Activated naive CD4-positive, alpha-beta T cell treated with anti-CD3 and anti-CD28 coated beads, Interleukin-2, amount 50 U/mL, for 72 hours (primary cell): ENCODE measurements at places on chromosomes 4 and X. TPM values are rescaled to one million over a fixed set of nuclear protein-coding genes. Genes with fewer than 3 reads are reported as not detected.

GRCh38 chr4:122700178-122700725 is 32.3 kb upstream of the BBS12 start:
- DNase-seq = no peak

DNA sequence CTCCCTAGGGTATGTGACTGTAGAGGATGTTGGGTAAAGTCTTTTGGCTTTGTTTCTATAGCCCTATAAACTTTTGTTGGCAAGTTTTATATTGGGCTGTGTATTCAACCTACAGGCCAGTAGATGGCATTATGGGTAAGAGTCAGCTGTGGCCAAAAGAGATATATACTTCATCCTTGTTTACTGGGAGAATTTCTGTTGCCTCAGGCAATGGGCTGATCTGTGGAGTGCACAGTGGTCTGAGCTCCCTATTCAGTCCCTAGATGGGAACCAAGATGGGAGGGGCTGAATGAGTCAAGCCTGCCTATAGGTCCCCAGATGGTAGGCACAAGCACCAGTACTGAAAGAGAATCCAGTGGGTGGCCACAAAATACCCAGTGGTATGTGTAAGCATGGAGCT is 580.6 kb downstream of the EPHA5 start:
- no peak for DNase-seq

Gene ZNF718
- 8.9 TPM for total RNA-seq

DNA sequence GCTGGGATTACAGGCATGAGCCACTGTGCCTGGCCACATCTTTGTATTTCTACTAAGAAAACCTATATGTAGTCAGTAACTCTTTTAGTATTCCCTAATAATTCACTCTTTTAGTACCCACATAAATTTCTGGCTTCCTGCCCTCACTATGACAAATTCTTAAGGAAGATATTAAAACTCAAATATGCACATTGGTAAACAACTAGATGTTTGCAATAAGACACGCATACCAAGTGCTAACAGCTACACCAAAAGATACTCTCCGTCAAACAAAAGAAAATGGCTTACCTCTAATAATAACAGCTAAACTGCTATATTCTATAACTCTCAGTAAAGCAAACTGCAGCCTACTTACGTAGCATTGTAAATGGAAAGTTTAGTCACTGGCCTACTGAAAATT is 6.3 kb downstream of the UBA6 start:
- no peak for DNase-seq

DNA sequence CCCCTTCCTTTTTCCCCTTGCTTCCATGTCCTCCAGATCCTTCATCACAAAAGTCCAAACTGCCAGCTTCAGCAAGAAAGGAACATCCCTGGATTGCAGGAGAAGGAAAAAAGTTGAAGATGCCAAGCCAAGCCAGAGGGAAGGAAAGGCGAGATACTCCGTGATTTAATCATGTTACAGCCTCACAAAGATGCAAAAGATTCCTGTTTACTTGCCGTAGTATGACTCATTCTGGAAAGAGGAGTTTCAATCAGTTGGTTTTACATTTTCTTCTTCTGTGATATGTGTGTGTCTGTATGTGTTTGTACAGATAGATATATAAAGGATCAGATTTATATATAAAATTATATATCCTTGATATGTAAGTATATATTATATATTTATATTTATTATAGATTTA is 69.3 kb downstream of the BTC start:
- DNase-seq = no peak

DNA sequence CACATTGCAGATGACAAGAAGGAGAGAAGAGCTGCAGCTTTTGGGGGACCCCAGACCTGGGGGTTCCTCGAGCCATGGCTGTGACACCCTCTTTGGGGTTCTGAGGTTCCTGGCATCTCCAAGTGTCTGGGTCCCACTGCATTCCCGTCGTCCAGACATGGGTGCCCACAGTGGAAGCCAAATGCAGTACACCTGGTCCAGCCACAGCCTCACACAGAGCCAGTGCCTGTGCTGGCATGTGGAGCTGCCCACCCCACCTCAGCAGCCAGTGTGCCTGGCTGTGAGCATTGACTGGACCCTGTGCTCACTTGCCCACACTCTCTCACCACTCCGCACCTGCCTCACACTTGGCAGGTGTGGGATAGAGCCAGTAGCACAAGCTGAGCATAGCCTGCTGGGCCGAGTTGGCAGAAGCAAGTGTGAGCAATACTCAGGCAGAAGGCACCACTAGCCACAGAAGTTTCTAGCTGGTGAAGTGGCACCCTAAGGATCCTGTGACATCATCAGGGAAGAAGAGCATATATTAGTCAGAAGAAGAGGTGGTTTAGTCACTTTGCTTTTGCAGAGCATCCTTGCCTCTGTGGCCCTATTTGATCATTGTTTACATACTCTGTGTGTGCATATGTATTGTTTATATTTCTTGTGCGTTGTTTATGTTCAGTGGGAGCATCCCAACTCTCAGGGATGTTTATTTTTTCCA is 65.0 kb upstream of the MAGEB2 start:
- no peak for DNase-seq

GRCh38 chr4:10118048-10119004 is 1.7 kb upstream of the WDR1 start:
- DNase-seq = no peak
